ENCODE measurements at places on chromosomes 16 and 17.

DNA sequence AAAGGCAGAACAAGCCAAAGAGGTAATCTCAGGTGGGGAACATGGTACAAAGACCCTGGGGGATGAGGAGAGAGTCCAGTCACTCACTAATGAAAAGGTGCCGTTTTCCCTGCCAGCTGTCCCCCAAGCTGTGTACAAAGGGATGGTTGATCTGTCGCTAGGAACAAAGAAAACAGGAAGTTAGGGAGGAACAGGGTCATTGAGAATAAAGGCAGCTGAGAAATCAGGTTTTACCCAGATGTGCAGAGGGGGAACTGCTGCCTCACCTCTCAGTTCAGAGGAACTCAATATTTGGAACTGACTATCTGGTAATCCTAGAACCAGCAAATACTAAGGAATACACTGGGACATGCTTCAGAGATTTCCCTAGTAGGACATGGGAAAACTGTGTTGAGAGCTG, 1.5 kb downstream of the RSKR start:
- no peak for DNase-seq

- no peak for DNase-seq
These were observed 34.7 kb downstream of the EPN2 start for GRCh38 chr17:19271780-19272357.

- DNase-seq = no peak
These were observed 40.5 kb upstream of the KLHDC4 start for GRCh38 chr16:87806261-87806640.

- no peak for DNase-seq
These were observed 586 bp downstream of the MEAK7 start for GRCh38 chr16:84503751-84504395.

- no peak for DNase-seq
These were observed 146.7 kb downstream of the RAB11FIP4 start for GRCh38 chr17:31538080-31538762.

DNA sequence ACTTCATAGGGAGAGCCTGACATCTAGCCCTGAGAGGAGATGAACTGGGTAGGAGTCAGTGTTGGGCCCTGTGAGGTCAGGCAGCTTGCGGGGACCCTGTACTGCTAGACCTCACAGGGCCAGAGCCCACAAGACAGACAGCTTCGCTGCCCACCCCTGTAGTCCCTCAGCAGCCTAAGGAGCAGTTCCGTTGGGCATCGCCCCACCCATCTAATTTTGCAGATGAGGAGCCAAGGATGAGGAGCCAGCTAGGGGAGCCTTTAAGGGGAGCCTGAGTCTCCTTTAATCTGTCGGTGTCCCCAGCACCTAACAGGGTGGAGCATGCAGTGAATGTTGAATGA, 755 bp upstream of the TUFM start:
- DNase-seq = no peak

GRCh38 chr16:22262460-22262859, 34.7 kb upstream of the POLR3E start:
- no peak for DNase-seq

DNA sequence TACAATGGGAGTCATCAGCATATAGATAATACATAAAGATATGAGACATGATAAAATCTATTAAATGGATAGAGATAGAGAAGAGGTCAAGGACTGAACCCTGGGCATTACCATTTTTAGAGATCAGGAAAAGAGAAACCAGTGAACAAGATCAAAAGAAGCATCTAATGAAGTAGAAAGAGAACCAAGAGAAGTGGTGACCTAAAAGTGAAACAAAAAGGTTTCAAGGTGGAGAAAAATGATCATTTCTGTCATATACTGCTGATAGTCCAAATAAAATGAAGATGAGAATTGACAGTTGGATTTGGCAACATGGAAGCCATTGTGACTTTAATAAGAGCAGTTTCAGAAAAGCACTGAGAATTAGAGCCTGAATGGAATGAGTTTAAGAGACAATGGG, 165.1 kb downstream of the PPM1E start:
- DNase-seq = no peak

GRCh38 chr16:4246777-4247459, 5.0 kb upstream of the SRL start:
- DNase-seq = no peak

- DNase-seq = no peak
These were observed 90.8 kb downstream of the STX8 start for GRCh38 chr17:9484789-9485188.

DNA sequence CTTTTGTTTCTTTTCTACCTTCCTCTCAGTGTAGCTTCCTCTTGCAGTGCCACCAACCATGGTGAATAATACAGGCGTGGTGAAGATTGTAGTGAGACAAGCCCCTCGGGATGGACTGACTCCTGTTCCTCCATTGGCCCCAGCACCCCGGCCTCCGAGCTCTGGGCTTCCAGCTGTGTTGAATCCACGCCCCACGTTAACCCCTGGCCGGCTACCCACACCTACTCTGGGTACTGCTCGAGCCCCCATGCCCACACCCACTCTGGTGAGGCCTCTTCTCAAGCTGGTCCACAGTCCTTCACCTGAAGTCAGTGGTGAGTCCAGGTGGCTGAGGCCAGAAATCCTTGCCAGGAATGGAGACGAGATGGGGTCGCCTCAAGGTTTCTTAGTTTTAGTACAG, 23.9 kb downstream of the SRCAP start:
- DNase-seq = no peak

DNA sequence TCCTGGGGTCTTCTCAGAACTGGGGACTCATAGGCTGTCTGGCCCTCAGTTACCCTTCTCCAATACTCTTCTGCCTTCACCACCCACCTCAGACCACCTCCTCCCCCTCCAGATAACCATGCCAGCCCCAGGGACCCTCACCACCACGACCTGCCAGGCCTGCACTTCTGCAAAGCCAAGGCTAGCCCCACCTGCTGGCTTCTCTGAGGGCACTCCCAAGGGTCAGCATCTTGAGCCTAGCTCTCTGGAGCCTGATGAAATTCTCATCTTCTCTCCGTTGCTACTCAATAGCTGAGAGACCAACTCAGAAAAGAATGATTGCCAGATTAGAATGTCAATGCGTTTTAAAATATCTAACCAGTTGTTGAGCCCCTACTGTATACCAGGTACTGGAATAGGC, 56.1 kb upstream of the LYRM9 start:
- no peak for DNase-seq

GRCh38 chr16:28298511-28298878, 6.2 kb downstream of the SBK1 start:
- DNase-seq = no peak

GRCh38 chr17:63676584-63676983, 23.3 kb downstream of the LIMD2 start:
- no peak for DNase-seq

GRCh38 chr16:88813269-88814143, 1.8 kb upstream of the APRT start:
- no peak for DNase-seq

- DNase-seq = no peak
These were observed 1.4 kb downstream of the SLC4A1 start for GRCh38 chr17:44266402-44267164.

GRCh38 chr17:42058063-42058462, 7.7 kb upstream of the C17orf113 start:
- DNase-seq = no peak

- DNase-seq = no peak
These were observed 769.6 kb downstream of the CDH11 start for GRCh38 chr16:64352246-64352645.

DNA sequence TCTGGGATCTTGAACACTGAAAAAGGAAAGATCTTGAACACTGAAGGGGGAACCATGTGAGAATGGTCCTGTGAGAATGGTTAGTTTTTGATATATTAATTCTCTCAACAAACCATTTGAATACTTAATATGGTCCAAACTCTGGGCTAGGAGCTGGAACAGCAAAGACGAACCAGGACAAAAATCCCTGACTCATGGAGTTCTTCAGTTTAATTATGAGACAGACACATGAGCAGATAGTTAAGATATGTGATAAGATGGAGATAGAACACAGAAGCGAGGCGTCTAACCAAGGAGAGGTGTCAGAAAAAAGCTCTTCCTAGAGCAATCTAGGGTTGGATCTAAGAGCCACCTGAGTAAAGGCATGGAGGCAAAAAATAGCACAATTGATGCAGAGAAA, 1.6 kb downstream of the CKLF start:
- no peak for DNase-seq

- DNase-seq = no peak
These were observed 2.5 kb downstream of the EIF1 start for GRCh38 chr17:41691031-41691777.

All from bone marrow (tissue), 2 donors.